Muscle of leg (tissue), 16 donors: ENCODE measurements at places on chromosomes 4 and X. TPM values are rescaled to one million over a fixed set of nuclear protein-coding genes. Genes with fewer than 3 reads are reported as not detected.

DNA sequence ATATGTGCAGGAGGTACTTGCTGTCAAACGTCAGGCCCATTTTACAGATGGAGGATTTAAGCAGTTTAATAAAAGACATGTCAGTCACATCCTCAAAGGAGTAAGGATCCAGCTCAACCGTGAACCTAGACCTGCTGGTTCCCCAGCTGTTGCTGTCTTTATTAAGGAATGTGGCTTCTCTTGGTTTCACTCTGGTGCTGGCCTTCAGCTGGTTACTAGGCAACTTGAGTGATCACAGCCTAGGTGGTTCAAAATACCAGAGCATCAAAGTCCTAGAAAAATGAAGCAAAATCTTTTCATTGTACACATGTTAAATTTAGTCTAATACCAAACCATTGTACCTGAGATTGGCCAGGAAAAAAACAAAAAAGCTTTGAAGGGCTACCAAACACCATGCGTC, 32.7 kb upstream of the GLRA2 start:
- no peak for DNase-seq

DNA sequence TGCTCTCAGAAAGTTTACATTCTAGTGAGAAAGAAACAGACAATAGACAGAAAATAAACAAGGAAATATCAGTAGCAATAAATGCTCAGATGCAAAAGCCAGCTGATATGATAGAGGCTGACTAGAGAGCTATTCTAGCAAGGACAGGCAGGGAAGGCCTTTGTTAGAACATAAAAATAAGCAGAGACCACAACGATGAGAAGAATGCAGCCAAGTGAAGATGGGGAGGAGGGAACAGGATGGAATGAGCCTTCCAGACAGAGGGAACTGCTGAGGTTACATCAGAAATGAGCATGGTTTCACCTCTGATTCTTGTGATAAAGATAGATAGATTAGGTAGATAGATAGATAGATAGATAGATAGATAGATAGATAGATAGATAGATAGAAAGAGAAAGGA, 7.6 kb upstream of the SOWAHB start:
- DNase-seq, result no peak

The HSFX3 gene
- total RNA-seq, result 1.0 TPM

The ERCC6L gene
- total RNA-seq, result 1.5 TPM

The ADGRL3 gene
- total RNA-seq, result 40.7 TPM

- DNase-seq, result no peak
Measured at GRCh38 chrX:53227224-53227765, 2.3 kb upstream of the KDM5C start.

The NXF2 gene
- total RNA-seq, result not detected

DNA sequence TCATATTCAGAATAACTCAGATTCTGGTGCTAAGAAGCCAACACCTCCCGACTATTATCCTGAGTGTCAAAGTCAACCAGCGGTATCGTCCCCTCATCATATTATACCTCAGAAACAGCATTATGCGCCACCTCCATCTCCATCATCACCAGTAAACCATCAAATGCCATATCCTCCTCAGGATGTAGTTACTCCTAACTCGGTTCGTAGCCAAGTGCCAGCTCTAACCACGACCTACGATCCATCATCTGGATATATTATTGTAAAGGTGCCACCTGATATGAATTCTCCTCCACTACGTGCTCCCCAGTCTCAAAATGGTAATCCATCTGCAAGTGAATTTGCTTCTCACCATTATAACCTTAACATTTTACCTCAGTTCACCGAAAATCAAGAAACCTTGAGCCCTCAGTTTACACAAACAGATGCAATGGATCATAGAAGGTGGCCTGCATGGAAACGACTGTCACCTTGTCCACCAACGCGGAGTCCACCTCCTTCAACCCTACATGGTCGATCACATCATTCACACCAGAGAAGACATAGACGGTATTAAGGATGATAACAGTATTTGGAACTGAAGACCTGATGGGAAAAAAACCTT, 1.1 kb downstream of the CBLL2 start:
- DNase-seq, result no peak

- DNase-seq, result no peak
Measured at GRCh38 chrX:9842541-9842940, 56.3 kb downstream of the SHROOM2 start.

The SYTL5 gene
- 0.13 TPM for total RNA-seq

GRCh38 chr4:7624396-7624980, 189.8 kb upstream of the PSAPL1 start:
- no peak for DNase-seq

The TEX11 gene
- total RNA-seq, result not detected

The TMPRSS11B gene
- not detected for total RNA-seq

- DNase-seq, result peak; percentile 3
Measured at GRCh38 chr4:100008048-100008447, 58.0 kb upstream of the H2AZ1 start.

DNA sequence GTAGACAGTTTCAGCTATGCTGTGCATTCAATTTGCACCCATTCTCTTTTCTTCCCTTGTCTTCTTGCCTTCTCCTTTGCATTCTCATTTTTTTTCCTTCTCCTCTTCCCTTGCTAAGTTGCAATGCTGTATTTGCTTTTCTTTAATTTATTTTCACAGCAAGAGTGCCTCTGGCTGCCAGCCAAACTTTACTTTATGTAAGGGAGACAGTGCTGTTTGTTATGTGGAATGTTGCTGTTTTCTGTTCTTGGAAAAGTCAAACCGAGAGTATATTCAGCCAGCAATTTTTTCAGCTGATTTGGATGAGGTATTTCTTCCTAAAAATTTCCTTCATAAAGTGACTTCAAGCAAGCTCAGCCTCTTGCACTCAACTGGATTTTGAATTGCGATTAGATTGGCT, 1293.4 kb downstream of the ARAP2 start:
- DNase-seq, result peak; percentile 82

- DNase-seq, result no peak
Measured at GRCh38 chrX:619451-619811, 11.2 kb upstream of the SHOX start.

GRCh38 chr4:13876940-13877339, 249.4 kb upstream of the BOD1L1 start:
- DNase-seq, result no peak

The CCNB3 gene
- total RNA-seq, result 0.98 TPM
